T-cell (primary cell): ENCODE measurements at places on chromosomes 7 and 10. TPM values are rescaled to one million over a fixed set of nuclear protein-coding genes. Genes with fewer than 3 reads are reported as not detected.

The ZNF25 gene
- 8.3 TPM for total RNA-seq

The C10orf105 gene
- total RNA-seq, result 0.45 TPM

The ABCA13 gene
- not detected for total RNA-seq

The IKZF1 gene
- 525 TPM for total RNA-seq

The ADRA2A gene
- total RNA-seq, result 0.12 TPM

The JAKMIP3 gene
- total RNA-seq, result 0.53 TPM

The SLK gene
- total RNA-seq, result 30.3 TPM

The DBF4 gene
- 25.8 TPM for total RNA-seq

The AKR1E2 gene
- total RNA-seq, result 4.6 TPM

The PHYHIPL gene
- total RNA-seq, result not detected

The GCK gene
- 0.28 TPM for total RNA-seq

The ZNF503 gene
- total RNA-seq, result not detected

The LRRN3 gene
- 25.6 TPM for total RNA-seq

The TEX47 gene
- total RNA-seq, result not detected

The ETV1 gene
- not detected for total RNA-seq

The ASAH2 gene
- 2.8 TPM for total RNA-seq

The PLXNA4 gene
- total RNA-seq, result 8.3 TPM

The ZNF425 gene
- 1.9 TPM for total RNA-seq

The ANXA8 gene
- total RNA-seq, result not detected

The TECTB gene
- total RNA-seq, result not detected

The SH2D4B gene
- 0.26 TPM for total RNA-seq

The CAMK1D gene
- 31.3 TPM for total RNA-seq

The MARVELD1 gene
- 1.4 TPM for total RNA-seq

The RARRES2 gene
- 3.2 TPM for total RNA-seq

The NPC1L1 gene
- 0.06 TPM for total RNA-seq

The BUD23 gene
- 69.9 TPM for total RNA-seq

The VAX1 gene
- not detected for total RNA-seq

The IDI2 gene
- not detected for total RNA-seq

The PTPRZ1 gene
- total RNA-seq, result not detected

The SKIDA1 gene
- 0.12 TPM for total RNA-seq

The LRRC27 gene
- 4.3 TPM for total RNA-seq

The SSC4D gene
- not detected for total RNA-seq

The FAM237B gene
- not detected for total RNA-seq

The FGFR2 gene
- total RNA-seq, result 0.70 TPM

The KNDC1 gene
- 1.2 TPM for total RNA-seq

The SYT15B gene
- not detected for total RNA-seq

The POLR3A gene
- 16.8 TPM for total RNA-seq

The SUGCT gene
- total RNA-seq, result 2.0 TPM

The PNLIPRP1 gene
- total RNA-seq, result 1.4 TPM

The ADRB1 gene
- total RNA-seq, result 0.13 TPM

The UROS gene
- 39.2 TPM for total RNA-seq
